ENCODE measurements at places on chromosomes 16 and 17.

DNA sequence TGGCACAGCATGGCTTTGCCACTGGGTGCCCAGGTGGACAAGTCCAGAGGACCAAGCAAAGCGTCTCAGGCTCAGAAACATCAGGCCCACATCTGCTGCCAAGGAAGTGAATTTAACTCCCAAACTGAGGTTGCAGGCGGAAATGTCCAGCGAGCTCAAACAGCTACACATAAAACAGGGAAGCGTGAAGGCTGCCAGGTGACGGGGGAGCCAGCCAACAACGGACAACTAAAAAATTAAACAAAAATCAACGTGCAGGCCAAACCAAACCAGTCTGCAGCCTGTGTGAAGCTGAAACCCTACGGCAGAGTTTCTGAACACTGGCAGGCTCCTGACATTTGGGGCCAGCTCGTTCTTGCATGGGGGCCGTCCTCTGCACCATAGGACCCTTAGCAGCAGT is 2.5 kb downstream of the TK1 start:
- H3K4me3 ChIP-seq: no peak overlapping the region
- no peak overlapping the region for H3K27ac ChIP-seq
- H3K27me3 ChIP-seq: no peaks in the 10 kb centered on the region
- peaks cover 3% of the 10 kb centered on the region for H3K36me3 ChIP-seq

DNA sequence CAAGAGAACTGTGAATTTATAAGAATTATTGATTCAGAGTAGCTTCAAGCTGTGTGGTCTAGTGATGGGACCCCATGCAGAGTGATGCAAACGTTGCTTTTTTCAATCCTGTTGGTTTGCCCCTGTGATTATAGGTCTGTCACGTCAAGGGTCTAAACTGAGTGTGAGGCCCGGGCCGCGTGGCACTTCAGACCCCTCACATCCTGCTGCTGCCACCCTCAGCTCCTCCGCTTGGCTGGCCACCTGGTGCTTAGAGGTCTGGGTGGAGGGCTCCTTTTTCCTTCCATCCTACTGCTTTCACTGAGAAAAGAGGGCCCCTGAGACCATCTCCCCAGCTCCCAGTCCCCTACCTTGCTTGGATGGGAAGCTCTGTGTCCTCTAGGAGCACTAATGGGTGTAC is 12.0 kb downstream of the MYL4 start:
- H3K27me3 ChIP-seq: no peaks in the 10 kb centered on the region
- H3K4me3 ChIP-seq: no peak overlapping the region
- H3K4me1 ChIP-seq: peaks cover 37% of the 10 kb centered on the region
- H3K36me3 ChIP-seq: peaks cover 4% of the 10 kb centered on the region
- DNase-seq: no peak

DNA sequence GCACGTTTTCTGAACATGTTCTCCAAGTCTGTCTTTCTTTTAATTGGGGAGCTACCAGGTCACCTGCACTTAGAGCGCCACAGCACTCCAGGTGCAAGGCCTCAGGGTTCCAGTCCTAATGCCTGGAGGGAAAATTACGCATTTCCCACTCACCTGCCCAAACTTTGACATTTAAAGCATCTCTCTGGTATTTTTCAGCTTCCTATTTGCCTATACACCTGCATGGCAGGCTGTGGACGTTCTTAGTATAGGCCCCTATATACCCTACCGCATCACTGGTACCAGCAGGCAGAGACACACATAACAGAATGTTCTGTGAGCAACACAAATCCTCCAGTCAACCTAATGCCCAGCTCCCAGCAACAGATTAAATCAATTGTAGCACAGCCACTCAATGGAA is 213.3 kb downstream of the MRTFB start:
- H3K36me3 ChIP-seq: peaks cover 41% of the 10 kb centered on the region
- H3K4me1 ChIP-seq: peaks cover 12% of the 10 kb centered on the region
- H3K27me3 ChIP-seq: no peaks in the 10 kb centered on the region
- DNase-seq: no peak

GRCh38 chr17:40329839-40330794 is 21.1 kb downstream of the RARA start:
- H3K4me1 ChIP-seq: peaks cover 81% of the 10 kb centered on the region
- H3K36me3 ChIP-seq: peaks cover 67% of the 10 kb centered on the region
- no peak for DNase-seq
- peak overlapping the region; percentile 98 for H3K27ac ChIP-seq

DNA sequence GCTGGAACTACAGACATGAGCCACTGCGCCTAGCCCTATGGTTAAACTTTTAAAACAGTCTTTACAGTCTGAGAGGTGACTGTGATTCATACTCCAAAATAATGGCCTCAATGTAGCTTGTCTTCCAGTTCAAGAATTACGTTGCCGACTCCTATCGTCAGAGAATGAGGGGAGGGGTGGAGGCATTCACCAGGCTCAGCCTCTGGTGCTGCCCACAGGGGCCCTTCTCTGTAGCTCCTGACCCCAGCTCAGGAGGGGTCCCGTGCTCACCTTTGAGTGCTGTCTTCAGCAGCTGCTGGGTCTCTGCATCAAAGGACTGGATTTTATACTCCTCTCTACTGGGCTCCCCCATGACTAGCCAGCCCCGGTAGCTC is 1.2 kb downstream of the MIF4GD start:
- H3K27ac ChIP-seq: peak overlapping the region; percentile 87
- peaks cover 22% of the 10 kb centered on the region for H3K4me1 ChIP-seq
- peak overlapping the region; percentile 80 for H3K4me3 ChIP-seq
- no peak for DNase-seq

GRCh38 chr17:42288803-42289610 is 709 bp downstream of the STAT5A start:
- H3K4me3 ChIP-seq: peak overlapping the region; percentile 98
- peaks cover 50% of the 10 kb centered on the region for H3K4me1 ChIP-seq
- no peaks in the 10 kb centered on the region for H3K27me3 ChIP-seq
- DNase-seq: peak; percentile 62
- peak overlapping the region; percentile 99 for H3K27ac ChIP-seq

DNA sequence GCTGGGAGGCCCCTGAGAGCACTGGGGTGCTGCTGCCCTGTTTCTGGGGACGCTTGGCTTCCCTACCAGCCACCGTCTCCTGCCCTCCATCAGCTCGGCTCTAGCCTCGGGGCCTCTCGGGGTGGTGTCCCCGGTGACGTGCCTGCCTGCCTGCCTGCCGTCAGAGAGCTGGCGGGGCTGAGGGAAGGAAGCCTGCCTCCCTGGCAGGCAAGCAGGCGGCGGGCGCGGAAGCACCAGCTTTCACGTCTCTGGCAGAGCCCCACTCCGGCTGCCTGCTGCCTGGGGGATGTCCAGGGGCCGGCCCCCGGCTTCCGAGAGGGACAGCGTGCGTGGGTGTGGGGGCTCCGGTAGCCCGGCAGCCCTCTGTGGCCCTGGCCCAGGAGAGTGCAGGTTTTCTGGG is 9.3 kb downstream of the CENPX start:
- no peaks in the 10 kb centered on the region for H3K4me1 ChIP-seq
- no peak for DNase-seq

GRCh38 chr17:7111784-7112509 is 2.7 kb downstream of the ASGR2 start:
- H3K27me3 ChIP-seq: peaks cover 14% of the 10 kb centered on the region
- no peak for DNase-seq
- H3K36me3 ChIP-seq: no peaks in the 10 kb centered on the region
- peak overlapping the region; percentile 25 for H3K27ac ChIP-seq

GRCh38 chr17:80112471-80113032 is 11.2 kb downstream of the GAA start:
- no peak overlapping the region for H3K4me3 ChIP-seq
- DNase-seq: no peak
- H3K27me3 ChIP-seq: no peaks in the 10 kb centered on the region

- peaks cover 37% of the 10 kb centered on the region for H3K36me3 ChIP-seq
- H3K27me3 ChIP-seq: no peaks in the 10 kb centered on the region
- H3K4me3 ChIP-seq: no peak overlapping the region
Observed at GRCh38 chr16:15658149-15658548, 8.1 kb downstream of the NDE1 start.

GRCh38 chr16:77618951-77619350 is 103.4 kb upstream of the NUDT7 start:
- no peaks in the 10 kb centered on the region for H3K36me3 ChIP-seq
- no peak overlapping the region for H3K4me3 ChIP-seq
- H3K4me1 ChIP-seq: no peaks in the 10 kb centered on the region
- peaks cover 14% of the 10 kb centered on the region for H3K27me3 ChIP-seq

All from effector memory CD8-positive, alpha-beta T cell (primary cell).